ENCODE measurements at places on chromosomes 5 and 9.

GRCh38 chr9:14428781-14429230 is 114.9 kb upstream of the NFIB start:
- no peak for DNase-seq

DNA sequence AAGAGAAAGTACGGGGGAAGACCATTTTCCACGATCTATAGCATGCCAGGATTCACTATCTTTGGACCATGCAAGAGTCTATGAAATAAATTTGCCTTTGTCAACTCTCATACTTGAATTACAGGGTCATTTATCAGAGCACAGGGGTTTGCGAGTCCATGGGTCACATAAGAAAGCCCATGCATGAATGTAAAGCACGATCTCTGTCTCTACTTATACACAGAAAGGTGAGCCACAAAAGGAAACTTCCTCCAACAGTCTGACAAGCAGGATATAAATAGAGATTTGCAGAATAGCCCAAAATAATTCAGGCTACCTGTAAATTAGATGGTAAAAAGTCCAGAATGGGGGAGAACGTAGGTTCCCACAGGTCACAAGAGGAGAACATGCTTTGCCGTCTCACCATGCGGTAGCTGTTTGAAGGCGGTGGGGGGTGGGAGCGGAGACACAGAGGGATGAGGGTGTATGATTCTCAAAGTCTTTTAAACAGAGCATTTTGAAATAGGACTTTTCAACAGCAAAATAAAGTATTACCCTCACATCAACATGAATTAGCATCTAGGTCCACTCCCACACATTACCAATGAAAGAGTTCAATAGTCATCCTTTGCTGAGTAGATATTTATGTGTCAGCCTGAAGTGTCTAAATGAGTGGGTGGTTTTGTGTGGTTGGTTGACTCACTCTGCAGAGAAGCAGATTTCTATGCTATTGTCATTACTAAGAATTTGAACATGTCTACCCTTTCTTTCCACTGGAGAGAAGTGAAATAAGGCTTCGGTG is 279.7 kb downstream of the EBF1 start:
- no peak for DNase-seq

DNA sequence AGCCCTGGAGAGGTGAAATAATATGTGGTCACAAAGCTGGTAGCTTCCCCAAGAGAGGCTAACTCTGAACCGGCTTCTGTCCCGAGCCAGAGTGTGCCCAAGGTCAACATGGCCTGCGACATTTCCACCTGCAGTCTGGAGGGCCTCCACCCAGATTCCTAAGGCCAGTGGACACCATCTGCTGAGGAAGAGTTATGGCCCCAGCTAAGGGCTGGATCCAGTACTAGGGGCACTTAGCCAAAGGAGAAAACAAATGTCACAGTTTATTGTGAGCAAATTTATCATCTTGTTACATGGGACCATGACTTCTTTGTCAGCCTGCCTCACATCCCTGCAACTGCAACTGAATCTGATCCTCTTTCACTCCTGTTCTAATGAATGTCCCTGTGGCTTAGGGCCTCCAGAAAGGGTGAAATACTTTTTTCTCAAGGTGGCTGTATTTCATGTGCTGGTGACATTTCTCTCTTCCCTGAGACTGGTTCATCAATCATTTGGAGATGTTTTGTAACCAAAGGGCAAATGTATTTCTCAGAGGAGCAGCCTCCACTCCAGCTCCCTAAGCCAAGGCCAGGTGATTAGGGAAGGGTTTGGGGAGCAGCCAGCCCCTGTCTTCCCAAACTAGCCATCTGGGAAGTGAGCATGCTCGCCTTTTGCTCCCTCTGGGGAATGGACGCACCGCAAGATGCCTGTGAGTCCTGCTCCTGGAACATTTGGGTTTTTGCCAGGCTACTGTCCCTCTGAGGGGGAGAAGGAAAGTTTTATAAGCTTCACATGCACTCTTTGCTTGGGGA is 148.3 kb downstream of the CMYA5 start:
- DNase-seq, result no peak

DNA sequence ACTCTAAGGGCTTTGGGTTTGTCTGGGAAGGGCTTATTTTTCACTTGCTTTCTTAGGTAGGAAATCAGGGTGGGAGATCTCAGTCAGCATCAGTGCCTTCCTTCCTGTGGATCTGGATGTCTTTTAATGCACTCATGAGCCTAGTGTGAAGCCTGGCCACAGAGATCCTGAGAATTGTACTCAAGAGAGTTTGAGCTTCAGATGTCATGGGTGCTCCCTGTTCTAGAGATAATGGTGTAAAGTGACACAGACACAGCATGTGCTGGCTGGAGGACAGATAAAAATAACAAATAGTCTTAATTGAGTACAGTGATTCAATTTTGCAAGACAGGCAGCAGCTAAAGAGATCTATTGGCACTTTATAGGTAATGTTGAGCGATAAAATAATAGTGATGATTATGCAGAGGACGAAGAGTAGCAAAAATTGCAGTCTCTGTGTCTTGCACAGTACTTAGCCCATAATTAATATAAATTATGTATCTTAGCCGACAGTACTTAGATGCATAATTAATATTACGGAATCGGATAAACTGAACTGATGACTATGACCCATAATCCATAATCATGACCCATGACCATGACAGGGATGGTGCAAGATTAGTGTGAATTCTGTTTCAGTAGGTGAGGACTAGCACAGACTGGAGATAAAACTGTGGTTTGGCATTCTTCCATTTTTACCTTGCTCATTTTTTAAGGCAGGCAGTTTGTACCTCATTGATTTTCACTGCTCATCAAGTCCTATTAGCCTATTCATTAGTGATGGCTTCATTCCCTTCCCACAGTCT is 408.7 kb upstream of the PIK3R1 start:
- no peak for DNase-seq

- DNase-seq, result no peak
Observed at GRCh38 chr9:115597330-115597895, 479.5 kb upstream of the TNC start.

GRCh38 chr9:138100711-138101350 is 223.2 kb downstream of the CACNA1B start:
- no peak for DNase-seq

DNA sequence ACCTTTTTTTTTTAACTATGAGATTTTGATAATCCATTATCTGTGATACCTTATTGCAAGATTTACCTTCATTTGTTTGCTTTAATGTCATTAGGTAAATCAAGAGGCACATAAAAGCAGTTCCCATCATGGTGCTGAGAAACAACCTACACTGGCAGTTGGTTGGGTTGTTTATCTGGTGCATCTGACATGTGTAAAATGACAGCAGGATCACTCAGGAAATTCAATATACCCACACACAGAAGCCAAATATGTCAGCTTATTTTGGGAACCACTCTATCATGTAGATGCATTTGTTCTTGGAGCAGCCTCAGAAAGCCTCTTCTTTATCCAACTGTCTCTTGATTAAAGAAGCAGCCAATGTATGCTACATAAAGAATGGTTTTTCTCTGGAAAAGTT is 7.8 kb upstream of the CCDC192 start:
- DNase-seq, result no peak

DNA sequence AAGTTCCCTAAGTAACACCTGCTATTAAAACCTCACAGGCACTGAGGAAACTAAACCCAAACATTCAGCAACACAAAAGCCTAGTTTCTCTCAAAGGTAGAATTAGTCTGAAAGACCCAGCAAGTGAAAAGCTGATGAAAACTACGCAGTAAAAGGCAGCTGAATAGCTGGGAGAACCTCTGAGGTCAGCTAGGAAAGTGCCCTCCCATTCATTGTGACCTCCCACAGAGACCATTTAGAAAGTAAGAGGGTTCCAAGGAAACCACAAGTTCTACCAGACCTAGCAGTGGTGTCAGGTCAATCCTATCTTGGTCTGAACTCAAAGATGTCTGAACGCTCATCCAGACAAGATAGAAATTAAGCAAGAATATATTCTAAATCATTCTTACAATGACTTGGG is 144.7 kb downstream of the SSBP2 start:
- DNase-seq, result no peak

DNA sequence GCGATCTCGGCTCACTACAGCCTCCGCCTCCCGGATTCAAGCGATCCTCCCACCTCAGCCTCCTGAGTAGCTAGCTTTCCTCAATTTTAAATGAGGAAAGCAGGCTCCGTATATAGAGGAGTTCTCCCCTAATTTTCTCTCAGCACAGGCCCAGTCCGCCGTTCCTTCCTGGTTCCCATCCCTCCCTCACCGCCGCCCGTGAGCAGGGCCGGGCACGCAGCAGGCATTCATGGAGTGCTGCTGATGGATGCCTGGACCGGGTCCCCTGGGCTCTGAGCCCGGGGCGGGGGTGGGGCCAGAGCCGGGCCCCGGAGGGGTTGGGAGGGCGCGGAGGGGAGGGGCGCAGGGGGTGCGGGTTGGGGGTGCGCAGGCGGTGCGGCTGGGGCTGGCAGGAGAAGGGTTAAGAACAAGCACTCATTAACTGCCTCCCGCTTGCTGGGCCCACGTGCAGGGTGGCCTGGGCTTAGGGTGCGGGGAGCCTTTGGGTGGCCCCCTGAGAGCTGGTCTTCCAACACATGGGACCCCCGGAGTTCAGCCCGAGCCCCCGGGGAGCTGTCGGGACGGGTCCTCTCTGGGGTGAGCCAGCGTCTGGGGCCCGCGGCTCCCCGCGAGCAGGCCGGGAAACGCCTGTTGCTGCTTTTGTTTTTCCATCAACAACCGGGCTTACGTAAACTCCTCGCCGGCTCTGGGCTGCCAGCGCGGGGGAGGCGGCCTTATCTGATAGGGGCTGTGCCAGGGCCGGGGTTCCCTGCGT is 33.7 kb downstream of the LHX2 start:
- DNase-seq, result no peak

GRCh38 chr9:112104901-112105300 is 70.2 kb downstream of the SUSD1 start:
- no peak for DNase-seq

GRCh38 chr5:122981846-122982245 is 54.7 kb downstream of the PPIC start:
- DNase-seq, result no peak

- no peak for DNase-seq
Observed at GRCh38 chr9:108786322-108786721, 69.5 kb downstream of the ACTL7B start.

GRCh38 chr5:125154301-125155110 is 408.1 kb upstream of the ZNF608 start:
- DNase-seq, result no peak

- no peak for DNase-seq
Observed at GRCh38 chr9:4714266-4715016, 26.6 kb downstream of the AK3 start.

DNA sequence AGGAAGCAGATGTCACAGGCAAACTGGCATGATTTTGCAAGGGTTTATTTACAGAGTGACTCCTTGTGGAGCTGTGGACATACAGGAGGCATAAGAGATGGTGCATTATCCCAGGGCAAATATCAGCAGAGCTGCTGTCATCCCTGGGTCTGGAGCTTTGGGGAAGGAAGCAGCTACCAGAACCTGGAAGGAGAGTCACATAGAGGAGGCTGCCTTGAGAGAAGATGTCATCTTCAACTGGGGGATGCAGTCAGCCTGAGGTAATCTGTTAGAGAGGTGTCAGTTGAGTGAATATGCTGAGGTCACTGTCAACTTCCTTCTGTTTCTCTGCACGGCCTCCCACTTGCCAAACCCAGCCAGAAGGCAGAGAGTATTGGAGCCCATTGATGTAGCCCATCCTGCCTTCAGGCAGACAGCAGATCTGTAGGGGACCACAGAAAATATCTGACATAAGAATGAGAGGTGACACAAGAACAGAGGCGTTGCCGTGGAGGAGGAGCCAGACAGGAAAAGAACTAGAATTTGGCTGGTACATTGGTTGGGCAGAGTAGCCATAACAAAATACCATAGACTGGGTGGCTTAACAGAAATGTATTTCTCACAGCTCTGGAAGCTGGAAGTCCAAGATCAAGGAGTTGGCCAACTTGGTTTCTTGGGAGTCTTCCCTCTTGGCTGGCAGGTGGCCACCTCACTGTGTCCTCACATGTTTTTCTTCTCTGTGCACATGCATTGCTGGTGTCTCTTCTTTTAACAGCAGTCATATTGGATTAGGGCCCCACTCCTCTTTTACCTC is 102.8 kb downstream of the SNX18 start:
- DNase-seq, result no peak

DNA sequence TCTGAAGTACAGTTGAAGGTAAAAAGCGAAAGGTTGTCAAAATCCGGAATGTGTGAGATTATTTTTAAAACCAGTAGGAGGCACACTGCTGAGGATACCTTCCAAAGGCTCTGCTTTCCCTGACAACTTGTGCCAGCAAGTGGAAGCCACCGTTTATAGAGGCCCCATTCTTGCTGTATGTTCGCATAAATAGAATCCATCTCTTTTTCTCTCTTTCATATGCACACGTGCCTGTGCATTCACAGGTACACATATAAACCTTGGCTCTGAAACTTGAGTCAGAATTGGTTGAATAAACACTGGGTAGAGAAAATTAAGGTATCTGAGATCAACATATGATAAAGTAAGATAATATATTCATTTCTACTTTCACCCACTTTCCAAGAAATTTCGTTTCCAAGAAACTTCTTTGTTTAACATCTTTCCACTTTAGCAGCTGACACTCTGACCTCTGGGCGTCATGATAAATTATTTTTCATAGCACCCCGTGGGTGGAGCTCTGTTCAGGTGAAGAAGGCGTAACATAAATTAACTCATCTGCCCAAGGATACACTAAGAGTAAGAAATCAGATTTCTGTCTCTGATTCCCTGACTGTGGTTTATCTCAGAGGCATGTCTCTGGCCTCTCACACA is 63.7 kb upstream of the RICTOR start:
- no peak for DNase-seq

GRCh38 chr5:1246711-1247431 is 21.7 kb downstream of the SLC6A18 start:
- no peak for DNase-seq

DNA sequence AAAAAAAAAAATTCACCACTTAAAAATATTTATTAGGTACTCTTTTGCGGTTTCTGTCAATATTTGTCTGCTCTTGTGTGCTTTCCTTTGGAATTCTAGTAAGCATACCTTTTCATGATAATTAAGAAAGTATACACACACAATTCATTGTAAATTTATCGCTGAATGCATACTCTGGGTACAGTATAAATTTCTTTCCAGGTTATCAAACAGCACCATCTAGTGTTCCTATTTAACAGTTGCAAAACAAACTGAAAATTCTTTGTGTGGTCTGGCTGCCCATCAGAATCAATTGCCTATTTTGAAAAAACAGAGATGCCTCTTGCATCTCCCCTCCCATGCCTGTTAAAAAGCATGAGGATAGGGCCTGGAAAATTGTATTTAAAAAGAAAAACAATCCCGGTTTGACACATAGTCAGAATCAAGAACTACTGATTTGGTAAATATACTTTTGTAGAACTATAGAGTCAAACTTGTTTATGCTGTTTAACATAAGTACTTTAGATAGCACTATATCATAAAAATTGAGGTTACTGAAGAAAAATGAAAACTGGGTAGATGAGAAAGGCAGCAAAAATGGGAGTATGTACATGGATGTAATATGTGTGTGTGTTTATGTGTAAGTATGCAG is 16.2 kb downstream of the PGGT1B start:
- no peak for DNase-seq

Measured in cortex of kidney (tissue), 1 donor.